Stimulated activated CD4-positive, alpha-beta T cell treated with anti-CD3 and anti-CD28 coated beads, Interleukin-1b, Interleukin-23, amount 100 ng/mL, for 1 hour (primary cell): ENCODE measurements at places on chromosomes 4 and X.

DNA sequence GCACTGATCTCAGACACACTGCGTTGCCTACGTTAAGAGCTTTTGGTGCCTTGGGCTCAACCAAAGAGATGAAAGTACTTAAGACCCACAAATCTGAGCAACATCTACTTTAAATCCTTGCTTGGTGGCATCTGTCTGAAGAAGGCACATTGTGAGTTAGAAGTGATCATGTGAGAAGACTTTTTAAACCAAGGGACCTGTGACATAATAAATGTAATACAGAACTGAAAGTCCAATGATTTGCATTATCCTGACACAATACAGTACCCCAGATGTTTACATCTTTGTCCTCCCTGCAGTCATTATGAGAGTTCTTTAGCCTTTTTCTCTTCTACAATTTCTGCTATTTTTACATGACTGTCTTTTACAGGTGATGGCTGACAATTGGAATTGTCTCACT, 96.7 kb upstream of the FTHL17 start:
- no peak for DNase-seq

- no peak for DNase-seq
Measured at GRCh38 chr4:152626790-152627189, 53.0 kb downstream of the TMEM154 start.

DNA sequence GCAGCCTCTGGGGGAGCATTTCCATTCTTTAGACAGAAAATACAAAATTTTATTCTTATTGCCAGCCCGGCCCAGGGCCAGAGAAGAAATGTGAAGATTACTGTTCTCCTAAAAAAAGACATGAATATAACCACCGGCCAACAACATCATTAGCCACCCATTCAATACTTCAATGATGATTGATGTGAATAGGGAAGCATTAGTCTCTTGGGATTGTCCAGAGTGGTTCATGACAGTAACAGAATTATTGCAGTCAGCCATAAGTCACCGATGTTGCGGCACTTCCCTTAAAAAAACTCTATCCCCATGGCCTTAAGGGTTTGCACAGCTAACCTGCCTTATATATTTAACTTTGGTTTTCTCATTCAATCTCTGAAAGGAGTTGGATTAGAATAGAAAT, 418.7 kb downstream of the CENPC start:
- no peak for DNase-seq

DNA sequence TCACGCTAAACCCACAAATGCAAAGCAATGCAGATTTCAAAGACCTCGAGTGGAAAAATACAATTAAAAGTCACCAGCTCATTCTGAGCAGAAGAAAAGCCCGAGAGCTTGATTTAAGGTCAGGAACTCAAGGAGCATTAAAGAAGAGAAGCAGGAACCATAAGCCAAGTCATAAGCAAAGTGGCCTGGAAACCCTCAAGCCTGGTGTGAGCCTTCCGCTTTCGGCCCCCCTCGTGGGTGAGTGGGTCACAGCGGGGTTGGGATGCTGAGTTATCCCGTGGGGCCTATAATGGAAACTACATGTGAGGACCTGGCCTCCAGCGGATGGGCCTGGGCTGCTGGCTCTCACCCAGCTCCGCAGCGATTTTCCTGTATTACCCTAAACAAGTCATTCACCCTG, 504.3 kb downstream of the RAB28 start:
- no peak for DNase-seq

- DNase-seq = no peak
Measured at GRCh38 chrX:109190542-109190941, 291.3 kb downstream of the GUCY2F start.

GRCh38 chr4:109332926-109333464, 30.5 kb upstream of the COL25A1 start:
- DNase-seq = no peak

DNA sequence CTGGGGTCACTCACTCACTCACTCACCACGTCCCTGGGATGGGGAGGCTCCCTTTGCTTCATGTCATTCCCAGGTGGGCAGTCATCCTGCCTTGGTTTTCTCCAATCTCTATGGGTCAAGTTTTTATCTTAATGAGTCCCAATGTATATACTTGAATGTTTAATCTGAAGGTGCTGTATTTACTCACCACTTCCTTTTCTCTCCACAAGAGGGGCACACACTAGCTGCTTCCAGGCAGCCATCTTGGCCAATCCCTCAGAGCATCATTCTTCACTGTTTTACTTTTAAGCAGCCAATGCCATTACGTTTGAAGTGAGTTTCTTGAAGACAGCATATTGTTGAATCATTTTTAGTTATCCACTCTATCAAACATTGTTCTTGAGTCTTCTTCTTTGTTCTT, 153.4 kb upstream of the ARSJ start:
- no peak for DNase-seq

DNA sequence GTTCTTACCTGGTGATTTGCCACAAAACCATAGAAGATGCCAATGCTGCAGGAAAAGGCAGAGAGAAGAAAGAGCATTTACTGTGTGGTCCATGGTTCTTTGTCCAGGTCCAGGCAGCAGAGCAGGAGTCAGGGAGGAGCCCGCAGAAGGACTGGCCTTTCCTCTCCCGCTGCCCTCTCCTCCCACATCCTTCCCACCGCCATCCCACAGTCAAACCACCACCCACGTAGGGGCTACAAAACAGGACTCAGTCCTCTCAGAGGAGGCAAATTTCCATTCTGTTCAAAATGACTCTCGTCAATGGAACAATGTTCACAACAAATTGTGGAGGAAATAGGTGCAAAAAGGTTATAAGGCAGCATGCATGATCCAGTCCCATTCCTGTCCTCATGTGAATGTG, 58.6 kb downstream of the PROM1 start:
- DNase-seq = no peak

DNA sequence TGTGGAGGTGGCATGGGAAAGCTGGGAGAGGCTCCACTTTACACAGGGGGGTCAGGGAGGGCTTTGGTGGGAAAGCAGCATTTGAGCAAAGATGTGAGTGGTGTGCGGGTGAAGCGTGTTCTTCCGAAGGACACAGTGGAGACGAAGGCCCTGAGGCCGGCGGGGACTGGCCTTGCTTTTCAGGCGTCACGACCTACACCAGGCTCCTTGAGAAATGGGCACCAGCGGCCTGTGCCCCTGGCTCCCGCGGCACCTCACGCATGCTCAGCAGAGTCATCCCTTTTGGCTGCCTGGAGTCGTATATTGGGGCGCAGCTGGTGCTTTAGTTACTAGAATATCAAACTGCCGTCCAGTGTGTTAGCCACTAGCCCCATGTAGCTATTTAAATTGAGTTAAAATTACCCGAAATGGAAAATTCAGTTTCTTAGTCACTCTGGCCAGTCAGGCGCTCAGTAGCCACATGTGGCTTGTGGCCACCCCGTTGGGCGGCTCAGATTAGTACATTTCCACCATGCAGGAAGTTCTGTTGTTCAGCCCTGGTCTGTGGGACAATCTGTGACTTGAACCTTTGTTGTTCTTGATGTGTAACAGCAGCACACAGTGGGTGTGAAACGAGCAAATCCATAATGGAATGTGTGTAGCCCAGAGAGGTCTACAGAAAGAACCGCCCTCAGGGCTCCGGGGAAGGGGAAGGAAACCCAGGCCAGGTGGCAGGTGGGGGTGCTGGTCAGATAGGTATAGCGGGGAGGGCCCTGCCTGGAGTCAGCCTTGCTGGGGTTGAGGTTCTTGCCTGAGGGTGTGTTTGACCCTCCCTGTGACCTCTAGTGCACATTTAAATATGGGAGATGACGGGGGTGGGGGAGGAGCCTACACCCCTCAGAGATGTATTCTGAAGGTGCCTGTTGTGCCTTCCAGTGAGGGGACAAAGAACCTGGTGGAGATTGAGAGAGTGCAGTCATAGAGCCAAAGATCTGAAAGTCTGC, 30.4 kb downstream of the TBC1D14 start:
- no peak for DNase-seq

GRCh38 chr4:186912606-186913005, 188.9 kb upstream of the FAT1 start:
- DNase-seq = no peak

DNA sequence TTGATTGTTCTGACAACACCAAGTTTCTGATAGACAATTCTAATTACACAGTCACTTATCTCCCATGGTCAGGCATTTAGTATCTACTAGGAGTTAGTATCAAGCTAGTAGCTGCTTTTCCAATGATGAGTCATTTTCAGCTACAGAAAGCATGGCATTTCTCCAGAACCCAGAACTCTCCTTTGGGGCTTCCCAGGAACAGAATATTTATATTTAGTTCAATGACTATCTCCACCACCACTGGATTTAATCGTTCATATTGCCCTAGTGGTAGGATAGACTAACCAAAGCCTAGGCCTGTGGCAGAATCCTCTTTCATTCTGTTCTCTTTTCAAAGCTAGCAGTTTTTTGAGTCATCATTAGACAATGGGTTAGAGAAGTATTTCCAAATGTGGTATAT, 569.4 kb downstream of the GABRG1 start:
- DNase-seq = no peak

DNA sequence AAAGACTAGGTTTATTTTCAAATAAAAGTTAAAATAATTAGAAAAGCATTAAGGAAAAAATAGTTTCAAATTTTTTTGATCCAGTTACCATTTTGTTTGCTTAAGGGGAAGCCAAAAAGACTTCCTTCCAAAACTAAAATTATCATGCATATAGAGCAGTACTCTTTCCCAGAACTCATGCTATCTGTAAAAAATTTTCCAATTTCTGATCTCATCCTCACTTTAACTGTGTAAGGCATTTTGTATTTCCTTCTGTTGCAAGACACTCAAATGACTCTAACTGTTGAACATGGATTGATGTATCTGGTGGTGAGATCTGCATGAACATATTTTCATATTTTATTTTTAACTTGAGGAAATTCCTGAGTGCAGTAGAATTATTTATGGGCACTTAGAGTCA, 150.1 kb downstream of the ADAM29 start:
- DNase-seq = no peak

DNA sequence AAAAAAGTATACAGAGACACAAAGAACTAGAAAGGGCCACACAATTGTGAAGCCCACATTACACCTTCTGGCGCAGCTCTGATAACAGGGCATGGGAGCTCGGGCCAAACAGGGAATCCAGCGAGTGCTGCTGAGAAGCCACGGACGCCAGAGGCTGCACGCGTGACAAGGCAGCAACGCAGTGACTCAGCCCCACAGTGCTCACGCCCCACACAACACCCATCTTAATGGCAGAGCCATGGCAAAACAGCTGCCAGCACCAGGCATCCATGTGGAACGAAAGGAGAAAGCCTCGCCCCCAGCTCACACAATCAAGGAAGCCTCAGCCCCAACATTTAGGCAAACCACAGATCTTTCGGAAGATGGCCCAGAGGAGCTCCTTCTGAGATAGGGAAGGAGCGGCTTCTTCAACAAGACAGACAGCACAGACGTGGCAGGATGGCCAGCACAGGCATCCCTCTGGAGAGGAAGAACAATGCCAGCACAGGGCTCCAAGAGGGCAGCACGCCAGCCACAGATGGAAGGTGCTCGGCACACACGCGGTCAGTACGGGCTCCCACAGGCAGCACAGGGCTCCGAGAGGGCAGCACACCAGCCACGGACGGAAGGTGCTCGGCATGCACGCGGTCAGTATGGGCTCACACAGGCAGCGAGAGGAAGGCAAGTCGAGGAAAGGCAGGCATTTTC, 33.1 kb downstream of the GAK start:
- DNase-seq = no peak

DNA sequence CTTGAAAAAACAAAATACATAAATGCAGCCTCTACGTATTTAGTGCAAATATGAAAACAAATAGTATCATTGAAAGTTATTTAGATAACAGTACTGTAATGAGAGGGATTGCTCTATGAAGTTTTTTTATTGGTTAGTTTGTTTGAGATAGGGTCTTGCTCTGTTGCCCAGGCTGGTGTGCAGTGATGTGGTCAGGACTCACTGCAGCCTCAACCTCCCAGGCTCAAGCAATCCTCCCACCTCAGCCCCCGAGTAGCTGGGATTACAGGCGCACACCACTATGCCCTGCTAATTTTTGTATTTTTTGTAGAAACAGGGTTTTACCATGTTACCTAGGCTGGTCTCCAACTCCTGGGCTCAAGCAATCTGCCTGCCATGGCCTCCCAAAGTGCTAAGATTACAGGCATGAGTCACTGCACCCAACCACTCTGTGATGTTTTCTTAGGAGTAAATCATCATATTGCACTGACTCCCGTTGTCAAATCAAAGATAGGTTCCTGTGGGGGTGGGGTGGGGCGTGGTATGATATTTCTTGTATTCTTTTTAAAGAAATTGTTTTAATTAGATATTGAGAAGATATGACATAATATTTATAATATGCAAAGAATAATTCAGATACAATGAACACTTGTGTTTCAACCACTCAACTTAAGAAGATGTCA, 75.8 kb downstream of the ATG4A start:
- no peak for DNase-seq

GRCh38 chr4:84237008-84237407, 262.1 kb downstream of the NKX6-1 start:
- DNase-seq = no peak

DNA sequence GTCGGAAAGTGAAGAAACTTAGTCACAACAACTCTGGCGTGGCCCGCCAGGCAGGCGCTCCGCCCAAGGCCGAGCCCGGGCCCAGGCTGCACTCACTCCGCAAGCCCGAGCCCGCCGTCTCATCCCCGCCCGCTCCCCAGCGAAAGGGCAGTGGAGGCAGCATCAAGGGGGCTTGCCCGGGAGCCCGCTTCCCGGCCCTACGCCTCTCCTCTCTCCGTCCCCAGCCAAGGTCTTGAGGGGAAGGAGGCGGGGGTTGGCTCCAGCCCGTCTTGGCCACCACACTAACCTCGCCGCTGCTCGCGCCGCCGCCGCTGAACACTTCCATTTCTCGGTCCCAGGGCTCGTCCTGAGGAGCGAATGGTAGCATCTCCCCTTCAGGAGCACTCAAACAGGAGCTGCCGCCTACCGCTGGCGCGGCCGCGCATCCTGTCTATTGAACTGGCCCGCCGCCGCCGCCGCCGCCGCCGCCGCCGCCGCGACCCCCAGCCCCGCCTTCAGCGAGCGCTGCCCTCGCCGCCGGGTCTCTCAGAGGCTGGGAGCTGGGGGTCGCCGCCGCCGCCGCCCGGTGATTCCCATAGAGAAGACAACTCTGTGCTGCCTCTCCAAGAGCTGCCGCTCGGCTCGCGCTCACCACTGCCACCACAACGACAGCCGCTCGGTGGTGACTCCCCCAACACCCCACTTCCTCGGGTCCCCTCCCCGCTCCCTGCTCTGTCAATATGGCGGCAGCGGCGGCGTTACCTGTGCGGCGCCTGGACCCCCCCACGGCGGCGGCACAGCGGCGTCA, at the start of gene RPS6KA6:
TSS of gene RPS6KA6 (minus strand) at position 667 of the 787 bp plus-strand sequence. CDS start at position 367, 300 bp downstream.
- no peak for DNase-seq

DNA sequence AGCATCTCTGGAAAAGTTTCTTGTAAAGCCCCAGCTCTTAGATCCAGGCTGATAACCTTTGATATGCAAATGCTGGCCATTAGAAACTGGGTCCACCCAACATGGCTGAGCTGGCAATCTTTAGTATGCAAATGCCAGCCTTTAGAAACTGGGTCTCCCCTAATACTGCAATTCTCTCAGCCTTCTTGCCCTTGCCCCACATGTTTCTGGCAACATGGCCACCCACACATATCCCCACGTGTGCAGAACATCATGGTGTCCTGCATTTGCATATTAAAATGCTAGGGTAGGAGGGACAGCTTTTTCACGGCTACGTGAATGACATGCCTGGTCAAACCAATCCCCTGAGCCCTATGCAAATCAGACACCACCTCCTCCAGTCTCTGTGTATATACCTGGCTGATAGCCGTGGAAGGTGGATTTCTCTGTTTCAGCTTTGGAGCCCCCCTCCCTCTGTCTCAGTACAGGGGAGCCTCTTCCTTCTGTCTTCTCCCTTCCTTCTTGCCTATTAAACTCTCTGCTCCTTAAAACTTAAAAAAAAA, 344.0 kb upstream of the NWD2 start:
- no peak for DNase-seq
